Peyer's patch (tissue), 4 donors: ENCODE measurements at places on chromosomes 4 and X.

DNA sequence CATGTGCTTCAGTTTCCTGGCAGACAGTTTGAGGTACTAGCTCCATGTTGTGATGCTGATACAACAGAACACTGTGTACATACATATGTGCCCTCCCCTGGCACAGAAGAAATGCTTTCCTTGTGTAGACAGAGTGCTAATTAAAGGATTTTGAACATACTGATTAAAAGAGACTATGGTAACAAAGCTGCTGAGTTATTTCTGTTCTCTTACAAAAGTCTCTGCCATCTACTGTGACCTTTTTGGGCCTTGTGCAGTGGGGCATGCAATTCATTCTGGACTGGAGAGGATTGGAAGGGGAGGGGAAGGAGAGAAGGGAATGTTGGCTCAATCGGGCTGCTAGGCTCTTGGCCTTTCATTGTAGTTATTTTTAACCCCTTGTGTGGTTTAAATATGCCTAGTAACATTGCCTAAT lies 6.0 kb downstream of the PDLIM5 start:
- H3K27me3 ChIP-seq = no peaks in the 10 kb centered on the region
- H3K27ac ChIP-seq = peak overlapping the region; percentile 31
- no peaks in the 10 kb centered on the region for H3K36me3 ChIP-seq
- H3K4me1 ChIP-seq = no peaks in the 10 kb centered on the region

DNA sequence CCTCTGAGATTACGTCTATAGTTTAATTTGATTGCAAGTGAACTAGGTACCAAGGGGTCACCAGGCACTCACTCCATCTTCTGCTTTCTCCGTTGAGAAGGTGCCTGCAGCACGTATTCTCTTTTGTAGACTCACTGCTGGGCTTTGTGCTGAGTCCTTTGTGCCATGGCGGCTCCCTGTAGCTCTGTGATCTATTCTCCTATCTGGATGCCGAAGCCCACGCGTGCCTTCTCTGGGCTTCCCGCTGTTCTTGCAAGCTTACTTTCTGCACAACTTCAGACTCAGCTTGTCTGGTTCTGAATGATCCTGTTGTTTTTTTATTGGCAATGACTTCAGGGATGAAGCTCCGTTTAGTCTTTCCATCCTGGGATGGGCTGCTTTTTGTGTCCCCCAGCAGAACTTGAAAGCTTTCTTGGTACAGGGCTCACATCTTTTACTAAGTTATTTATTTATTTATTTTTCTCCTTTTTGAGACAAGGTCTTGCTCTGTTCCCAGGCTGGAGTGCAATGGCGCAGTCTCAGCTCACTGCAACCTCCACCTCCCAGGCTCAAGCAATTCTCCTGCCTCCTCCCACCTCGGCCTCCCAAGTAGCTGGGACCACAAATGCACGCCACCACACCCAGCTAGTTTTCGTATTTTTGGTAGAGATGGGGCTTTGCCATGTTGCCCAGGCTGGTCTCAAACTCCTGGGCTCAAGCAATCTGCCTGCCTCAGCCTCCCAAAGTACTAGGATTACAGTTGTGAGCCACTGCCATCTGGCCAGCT lies 100.9 kb upstream of the NKX1-1 start:
- no peaks in the 10 kb centered on the region for H3K36me3 ChIP-seq
- H3K4me1 ChIP-seq = no peaks in the 10 kb centered on the region
- H3K27me3 ChIP-seq = no peaks in the 10 kb centered on the region
- no peak overlapping the region for H3K4me3 ChIP-seq

DNA sequence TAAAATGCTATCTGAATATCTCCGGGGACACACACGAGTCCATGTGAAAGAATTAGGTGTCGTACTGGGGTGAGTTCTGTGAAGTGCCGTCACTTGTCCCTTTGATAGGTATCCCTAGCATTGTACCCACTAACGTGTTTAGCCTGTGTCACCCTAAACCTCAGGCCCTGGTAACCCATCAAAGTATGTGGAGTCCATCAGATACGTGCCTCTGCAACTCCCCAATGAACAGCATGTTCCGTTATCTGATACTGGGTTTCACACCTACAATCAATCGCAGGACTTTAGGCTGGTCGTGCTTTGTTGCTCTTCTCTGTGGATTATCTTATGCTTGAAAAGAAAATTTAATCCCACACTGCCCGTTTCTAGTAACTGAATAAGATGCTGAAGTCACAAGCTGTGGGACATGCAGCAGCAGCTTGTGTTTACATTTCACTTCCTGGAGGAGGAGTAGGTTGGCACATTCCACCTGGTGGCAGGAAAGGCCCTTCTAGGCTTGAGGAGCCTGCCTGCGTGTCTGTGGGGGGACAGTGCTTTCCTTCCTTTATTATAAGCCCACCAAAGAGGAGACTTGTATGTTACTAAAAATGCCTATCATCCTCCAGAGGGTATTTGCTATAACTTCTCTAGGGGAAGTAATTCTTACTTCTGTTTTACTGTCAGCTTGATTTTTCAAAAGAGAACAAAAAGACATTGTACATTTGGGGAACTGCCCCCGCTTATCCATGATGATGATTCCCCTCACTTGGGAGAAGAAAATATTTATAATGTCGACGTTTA lies 127.2 kb downstream of the FNIP2 start:
- peaks cover 7% of the 10 kb centered on the region for H3K36me3 ChIP-seq
- H3K27me3 ChIP-seq = no peaks in the 10 kb centered on the region
- no peak overlapping the region for H3K4me3 ChIP-seq
- no peaks in the 10 kb centered on the region for H3K4me1 ChIP-seq
- DNase-seq = no peak

DNA sequence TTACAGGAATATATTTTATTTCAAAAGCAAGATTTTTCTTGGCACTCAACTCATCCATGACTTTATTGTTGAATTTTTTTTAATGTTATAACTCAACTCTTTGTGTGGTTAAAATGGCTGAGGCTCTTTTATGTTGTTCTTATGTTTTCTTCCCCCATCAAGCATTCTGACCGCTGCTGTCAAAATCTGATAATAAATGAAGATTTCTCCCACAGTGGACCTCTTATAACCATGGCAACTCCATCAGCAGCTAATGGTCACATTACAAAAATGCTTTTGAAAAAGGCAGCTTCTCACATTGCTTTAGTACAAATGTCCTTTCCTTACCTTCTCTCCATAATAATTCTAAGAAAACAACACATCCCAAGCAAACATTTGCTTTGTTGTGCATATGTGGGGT lies 96.0 kb upstream of the ATOH1 start:
- DNase-seq = no peak
- H3K27ac ChIP-seq = no peak overlapping the region
- H3K27me3 ChIP-seq = no peaks in the 10 kb centered on the region
- H3K4me3 ChIP-seq = no peak overlapping the region
- H3K36me3 ChIP-seq = no peaks in the 10 kb centered on the region

GRCh38 chrX:21972721-21973120 lies 32.2 kb downstream of the SMS start:
- H3K4me3 ChIP-seq = no peak overlapping the region
- DNase-seq = peak; percentile 51
- no peaks in the 10 kb centered on the region for H3K27me3 ChIP-seq
- no peaks in the 10 kb centered on the region for H3K36me3 ChIP-seq

GRCh38 chrX:38941675-38942074 lies 140.4 kb downstream of the MID1IP1 start:
- peak overlapping the region; percentile 31 for H3K27ac ChIP-seq
- H3K27me3 ChIP-seq = no peaks in the 10 kb centered on the region
- no peak for DNase-seq
- H3K4me1 ChIP-seq = no peaks in the 10 kb centered on the region

DNA sequence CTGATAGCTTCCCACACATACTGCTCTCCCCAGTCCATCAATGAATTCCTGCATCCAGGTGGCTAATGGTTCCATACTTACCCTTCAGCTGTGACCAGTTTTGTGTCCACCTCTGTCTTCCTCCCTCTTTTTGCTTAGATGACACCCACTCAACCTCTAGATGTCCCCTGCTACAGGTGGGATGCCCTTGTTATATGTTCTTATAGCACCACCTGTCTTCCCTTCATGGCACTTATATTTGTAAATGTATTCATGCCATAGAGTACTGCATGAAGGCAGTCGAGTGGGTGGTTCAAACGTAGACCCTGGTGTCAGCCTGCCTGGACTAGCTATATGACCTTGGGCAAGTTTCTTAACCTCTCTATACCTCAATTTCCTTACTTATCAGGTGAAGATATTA lies 6.5 kb upstream of the USP46 start:
- H3K4me1 ChIP-seq = peaks cover 2% of the 10 kb centered on the region
- no peak overlapping the region for H3K27ac ChIP-seq
- H3K36me3 ChIP-seq = no peaks in the 10 kb centered on the region
- no peaks in the 10 kb centered on the region for H3K27me3 ChIP-seq
- no peak overlapping the region for H3K4me3 ChIP-seq

DNA sequence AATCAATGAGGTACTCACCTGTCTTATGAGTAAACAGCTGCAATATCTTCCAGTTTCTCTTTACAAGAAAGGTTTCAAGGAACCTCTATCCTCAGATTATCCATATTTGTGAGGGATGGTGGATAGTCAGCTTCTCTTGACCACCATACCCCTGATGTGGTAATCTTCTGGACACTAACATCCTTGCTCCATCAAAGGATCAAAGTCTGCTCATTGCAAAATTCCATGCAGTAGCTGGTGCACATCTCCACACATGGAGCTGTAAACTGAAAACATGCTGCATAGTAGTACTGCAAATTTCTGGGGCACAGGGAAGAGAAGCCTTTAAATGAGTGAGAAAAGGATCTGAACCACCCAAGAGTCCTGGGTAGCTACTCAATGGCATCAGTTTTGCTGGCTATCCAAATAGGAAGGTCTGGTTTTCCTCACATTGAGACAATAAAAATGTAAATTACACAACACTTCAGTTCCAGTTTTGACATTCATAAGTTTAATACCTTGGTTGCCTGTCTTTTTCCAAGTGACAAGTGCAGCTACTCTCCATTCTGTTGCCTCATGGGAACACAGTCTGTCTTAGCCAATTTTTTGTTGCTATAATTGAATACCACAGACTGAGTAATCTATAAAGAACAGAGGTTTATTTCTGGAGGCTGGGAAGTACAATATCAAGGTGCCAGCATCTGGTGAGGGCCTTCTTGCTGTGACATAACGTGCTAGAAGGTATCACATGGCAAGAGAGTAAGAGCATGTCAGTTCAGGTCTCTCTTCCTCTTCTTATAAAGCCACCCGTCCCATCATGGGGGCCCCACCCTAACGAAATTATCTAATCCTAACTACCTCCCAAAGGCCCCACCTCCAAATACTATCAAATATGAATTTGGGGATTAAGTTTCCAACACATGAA lies 34.4 kb upstream of the ARHGEF6 start:
- H3K4me3 ChIP-seq = no peak overlapping the region
- H3K27me3 ChIP-seq = no peaks in the 10 kb centered on the region
- H3K4me1 ChIP-seq = no peaks in the 10 kb centered on the region

DNA sequence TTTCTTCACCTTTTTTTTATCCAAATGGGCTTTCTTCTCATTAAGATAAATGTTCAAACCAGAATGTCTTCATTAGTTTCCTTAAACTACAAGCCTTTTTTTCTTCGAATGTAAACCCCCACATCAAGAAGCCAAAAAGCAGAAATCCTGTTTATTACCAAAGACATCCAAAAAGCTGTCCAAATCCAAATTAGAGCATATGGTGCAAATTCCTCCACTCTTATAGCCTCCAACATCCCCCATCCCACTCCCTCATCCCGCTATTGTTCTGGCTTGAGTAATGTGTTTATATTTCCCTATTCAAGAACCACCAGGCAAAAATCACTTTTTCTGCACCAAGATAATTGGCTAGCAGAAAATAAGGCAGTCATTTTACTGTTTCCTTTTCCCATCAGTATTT lies 315.1 kb upstream of the ADGRL3 start:
- no peak for DNase-seq
- no peak overlapping the region for H3K27ac ChIP-seq
- no peaks in the 10 kb centered on the region for H3K27me3 ChIP-seq
- no peak overlapping the region for H3K4me3 ChIP-seq
- no peaks in the 10 kb centered on the region for H3K4me1 ChIP-seq
- H3K36me3 ChIP-seq = no peaks in the 10 kb centered on the region
